ENCODE measurements at places on chromosomes 5 and 9.

DNA sequence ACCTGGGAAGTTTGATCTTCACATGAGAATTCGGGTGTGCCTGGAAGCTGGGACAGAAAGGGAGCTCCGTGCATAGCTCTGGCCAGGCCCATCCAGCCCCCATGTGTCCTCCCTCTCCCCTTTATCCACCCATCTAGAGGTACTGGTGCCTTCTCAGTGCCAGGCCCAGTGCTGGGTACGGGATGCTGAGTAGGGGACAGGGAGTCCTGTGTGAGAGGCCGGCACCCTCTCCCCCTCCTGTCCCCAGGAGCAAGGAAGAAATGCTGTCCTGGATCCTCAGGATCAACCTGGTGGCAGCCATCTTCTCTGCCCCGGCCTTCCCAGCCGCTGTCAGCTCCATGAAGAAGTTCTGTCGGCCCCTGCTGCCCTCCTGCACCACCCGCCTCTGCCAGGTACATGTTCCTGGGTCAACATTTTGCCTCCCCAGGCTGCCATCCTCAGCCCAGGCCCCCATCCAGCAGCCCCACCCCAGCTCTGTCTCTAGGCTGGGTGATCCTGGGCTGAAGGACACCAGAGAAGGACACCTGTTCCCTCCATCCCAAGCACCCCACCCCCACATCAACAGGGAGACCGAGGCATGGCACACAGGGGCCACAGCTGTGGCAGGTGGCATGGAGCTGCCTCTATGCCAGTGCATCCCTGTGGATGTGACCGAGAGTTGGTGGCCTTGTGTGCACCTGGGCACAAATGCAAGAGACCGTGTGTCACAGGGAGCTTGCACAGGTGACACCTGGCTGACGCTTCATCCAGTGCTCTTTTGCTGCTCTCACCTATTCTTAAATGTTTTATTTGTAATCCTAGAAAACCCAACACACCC lies 43.0 kb downstream of the PSD2 start:
- no peak for DNase-seq

GRCh38 chr5:141913560-141914198 lies 10.0 kb upstream of the DELE1 start:
- DNase-seq, result no peak

DNA sequence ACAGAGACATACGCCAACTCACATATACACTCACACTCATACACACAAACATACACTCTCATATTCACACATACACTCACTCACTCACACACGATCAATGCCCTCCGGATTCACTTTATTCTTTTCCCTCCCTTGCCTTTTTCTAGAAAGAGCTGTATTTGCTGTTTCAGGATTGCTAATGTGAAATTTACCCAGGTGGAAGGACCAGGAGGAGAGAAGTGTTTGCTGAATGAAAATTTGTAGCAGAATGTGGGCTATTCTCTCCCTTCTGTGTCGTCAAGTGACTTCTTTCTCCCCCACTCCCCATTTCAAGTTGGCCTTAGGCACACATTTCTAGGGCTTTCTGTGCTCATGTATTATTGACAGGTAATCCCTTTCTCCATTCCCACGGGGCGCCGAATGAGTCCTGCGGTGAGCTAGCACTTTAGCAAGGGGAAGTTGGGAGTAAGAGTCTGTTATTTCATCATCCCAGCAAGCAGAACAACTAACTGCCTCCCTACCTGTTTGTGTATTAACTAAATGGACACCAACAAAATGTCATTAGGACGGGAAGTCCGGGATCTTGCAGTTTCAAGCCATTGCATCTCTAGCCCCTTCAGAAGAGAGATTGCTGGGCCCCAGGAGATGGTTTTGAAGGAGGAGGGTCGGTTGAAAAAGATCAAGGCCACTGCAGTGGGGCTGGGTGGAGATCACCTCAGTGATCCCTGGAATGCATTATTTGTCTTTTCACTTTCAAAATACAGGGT lies 97.1 kb upstream of the TAF11L2 start:
- DNase-seq, result no peak

GRCh38 chr5:122839731-122840130 lies 5.7 kb upstream of the SNX24 start:
- no peak for DNase-seq

DNA sequence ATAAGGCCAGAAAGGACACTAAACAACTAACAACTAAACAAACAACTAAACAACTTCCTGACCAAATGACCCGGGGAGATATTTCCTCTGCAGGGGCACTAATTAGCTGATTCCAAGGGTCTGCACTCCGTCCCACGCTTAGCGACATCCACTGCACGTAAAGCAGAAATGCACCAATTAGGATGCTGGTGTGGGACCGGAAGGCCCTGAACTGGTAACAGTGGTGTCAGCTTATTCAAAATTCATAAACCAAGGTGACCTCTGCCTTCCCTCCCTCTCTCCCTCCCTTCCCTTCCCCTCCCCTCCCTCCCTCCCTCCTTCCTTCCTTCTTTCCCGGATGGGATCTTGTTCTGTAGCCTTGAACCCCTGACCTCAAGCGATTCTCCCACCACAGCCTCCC lies 9.6 kb downstream of the RASGEF1C start:
- no peak for DNase-seq

GRCh38 chr5:161311146-161311708 lies 235.3 kb downstream of the GABRB2 start:
- DNase-seq, result no peak

GRCh38 chr9:33198165-33198564 lies 31.0 kb upstream of the B4GALT1 start:
- DNase-seq, result no peak

DNA sequence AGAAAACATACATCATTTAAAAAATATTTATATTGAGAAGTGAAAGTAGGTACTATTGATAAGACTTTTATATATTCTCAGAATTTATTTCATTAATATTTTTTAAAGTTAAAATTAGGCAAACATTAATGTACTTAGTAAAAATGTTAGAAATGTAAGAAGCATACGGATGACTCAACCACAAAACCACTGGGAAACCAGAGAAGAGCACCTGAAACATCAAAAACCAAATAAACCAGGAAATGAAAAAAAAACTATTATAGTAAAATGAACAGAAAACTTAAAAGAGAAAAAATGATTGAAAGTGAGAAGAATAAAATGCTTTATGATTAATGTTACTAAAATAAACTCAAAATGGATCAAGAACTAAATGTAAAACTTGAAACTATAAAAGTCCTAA lies 233.2 kb upstream of the DAB2 start:
- no peak for DNase-seq

GRCh38 chr5:176870110-176870591 lies 29.0 kb downstream of the HK3 start:
- no peak for DNase-seq

DNA sequence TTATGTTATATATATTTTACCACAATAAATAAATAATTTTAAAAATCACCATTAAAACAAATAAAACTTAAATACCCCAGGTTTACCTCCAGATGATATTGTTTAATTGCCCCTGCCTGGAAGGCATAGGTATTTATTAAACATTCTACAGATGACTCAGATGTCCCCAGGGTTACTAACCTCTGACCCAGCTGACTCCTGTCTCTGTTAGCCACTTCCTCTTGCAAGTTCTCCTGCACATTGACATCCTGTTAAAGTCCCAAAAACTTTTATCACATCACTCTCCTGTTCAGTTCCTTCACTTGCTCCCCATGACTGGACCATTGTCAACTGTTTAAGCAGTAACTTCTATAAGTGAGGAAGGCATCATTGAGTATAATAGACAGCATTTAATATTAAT lies 37.0 kb upstream of the RAB3C start:
- DNase-seq, result no peak

DNA sequence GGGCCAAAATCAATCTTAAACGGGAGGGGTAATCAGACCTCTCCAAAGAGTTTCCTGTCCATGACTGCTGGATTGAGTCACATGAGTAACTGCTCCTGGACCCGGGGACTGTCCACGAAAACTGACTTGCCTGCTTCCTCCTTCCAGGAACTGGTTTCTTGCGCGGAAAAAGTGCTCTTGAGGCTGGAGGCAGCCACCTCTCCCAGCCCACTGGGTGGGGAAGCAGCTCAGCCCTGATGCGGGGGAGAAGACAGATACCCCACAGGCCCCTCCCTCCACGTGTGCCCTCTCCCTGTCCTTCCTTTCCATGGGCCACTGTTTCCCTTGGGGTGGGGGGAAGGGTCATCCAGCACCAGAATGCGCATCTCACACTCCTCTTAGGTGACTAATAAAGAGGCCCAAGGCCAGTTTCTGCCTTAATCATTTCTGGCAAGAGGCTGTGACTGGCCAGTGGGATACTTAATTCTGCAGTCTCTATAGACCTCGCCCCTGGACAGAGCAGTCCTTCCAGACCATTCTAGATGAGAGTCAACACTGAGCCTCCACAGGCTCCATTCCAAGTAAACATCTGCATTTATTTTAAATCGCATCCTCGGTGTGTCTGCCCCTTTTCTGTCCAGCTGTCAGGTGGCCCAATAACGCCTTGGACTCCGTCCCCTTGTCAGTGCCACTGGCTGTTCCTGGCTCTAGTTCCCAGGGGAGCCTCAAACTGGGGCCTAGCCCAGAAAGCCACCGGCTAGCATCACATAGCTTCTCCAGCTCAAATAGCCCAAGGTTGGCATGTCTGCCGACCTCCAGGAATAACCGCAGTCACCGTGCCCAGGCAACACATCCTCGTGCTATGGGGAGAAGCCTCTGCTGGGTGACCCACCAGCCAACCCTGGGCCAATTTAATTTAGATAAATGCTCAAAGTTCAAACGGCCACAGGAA lies 12.0 kb downstream of the REXO4 start:
- DNase-seq, result peak; percentile 7

GRCh38 chr9:134165357-134166315 lies 1.3 kb upstream of the RNU6ATAC start:
- DNase-seq, result no peak

DNA sequence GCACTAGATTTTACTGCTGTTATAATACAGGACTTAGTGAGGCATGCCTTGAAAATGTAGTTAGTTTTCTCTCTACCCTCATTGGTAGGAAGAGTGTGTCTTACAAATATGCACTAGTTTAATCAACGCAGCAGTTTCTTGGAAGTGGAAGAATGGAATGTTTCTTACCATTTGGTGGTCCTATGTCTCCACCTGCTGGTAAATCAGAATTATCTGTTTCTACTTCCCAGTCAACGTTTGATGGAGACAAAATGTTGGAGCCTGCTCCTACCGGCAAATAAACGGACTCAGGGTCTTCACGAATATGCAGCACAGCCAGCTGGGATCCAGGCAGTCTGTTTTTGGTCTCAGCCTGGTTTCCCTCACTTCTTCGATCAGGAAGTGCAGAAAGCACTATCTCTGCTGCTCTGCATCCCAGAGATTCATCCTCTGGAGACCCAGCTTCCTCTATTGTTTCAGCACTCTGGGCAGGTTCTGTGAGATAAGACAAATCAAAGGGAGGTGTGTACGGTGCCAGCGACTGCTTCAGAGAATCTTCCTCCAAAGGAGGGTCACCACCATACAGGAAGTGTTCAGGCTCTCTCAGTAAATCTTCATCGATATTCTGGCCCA lies 59.5 kb upstream of the PCA3 start:
- peak; percentile 91 for DNase-seq

DNA sequence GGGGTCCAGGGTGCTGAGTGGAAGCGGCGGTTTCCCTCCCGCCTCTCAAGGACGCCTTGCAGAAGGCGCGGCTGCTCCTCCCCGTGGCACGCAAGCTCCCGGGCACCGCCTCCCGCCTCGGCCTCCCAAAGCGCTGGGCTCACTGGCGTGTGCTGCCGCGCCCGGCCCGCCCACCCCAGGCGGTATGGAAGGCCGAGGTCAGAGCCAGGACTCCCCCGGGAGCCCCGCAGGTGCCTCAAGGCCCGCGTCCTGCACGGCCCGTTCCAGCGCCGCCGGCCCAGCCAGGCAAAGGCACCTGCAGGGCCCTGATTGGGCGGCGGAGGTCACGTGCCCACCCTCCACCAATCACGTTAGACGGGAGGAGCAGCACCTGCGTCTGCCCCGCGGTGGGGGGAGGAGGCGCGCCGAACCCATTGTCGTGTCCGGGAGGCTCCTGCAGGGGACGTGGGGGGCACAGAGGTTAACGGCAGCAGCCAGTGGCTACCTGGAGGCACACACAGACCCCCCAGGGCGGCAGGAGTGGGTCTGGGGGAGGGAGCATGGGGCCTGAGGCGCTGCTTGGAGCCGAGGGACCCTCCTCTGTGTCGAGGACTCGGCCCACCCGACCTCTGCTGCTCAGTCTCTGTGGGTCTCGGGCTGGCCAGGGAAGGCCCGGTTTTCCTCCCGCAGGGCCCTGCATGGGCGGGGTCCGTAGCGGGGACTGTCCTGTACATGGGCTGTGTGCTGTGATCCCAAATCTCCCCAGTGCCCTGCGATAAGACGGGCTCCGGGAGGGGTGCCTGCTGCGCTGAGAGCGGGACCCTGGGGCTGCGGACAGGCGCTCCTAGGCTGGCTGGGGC lies 2.0 kb upstream of the LCN12 start:
- peak; percentile 31 for DNase-seq

DNA sequence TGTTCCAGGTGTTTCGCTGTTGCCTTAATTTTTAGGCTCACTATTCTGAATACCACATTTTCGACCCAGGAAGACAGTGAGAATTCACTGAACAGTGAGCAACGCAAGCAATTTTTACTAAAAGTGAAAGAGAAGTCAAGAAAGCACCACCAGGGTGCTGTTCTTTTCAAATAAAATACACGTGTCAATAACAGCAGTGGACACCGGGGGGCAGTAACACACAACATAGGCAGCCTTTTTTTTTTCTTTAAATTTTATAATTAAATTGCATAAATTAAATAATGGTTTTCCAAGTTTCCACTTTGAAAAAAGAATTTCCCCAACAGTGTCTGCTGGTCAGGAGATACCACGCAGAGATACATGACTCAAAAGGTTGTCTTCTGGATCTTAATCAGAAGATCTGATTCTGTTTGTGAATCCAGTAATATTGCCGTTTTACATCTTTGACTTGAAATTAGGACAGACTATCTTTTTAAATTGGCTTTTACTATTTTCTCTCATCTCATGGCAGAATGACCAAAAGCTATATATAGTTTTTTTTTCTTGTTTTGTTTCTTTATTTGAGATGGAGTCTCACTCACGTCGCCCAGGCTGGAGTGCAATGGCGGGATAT lies 47.1 kb upstream of the SH3GL2 start:
- DNase-seq, result peak; percentile 8

GRCh38 chr5:59436364-59437148 lies 457.0 kb downstream of the PDE4D start:
- DNase-seq, result no peak

Measured in AG09319 (cell line).